Panc1 (cell line): ENCODE measurements at places on chromosomes 1 and 21. TPM values are rescaled to one million over a fixed set of nuclear protein-coding genes. Genes with fewer than 3 reads are reported as not detected.

Gene TEKT2
- total RNA-seq, result 0.23 TPM

Gene LCE3E
- total RNA-seq, result not detected

Gene MAP3K21
- total RNA-seq, result 3.1 TPM

Gene LINGO4
- not detected for total RNA-seq

Gene ZNF496
- total RNA-seq, result 21.4 TPM

Gene CACNA1S
- not detected for total RNA-seq

DNA sequence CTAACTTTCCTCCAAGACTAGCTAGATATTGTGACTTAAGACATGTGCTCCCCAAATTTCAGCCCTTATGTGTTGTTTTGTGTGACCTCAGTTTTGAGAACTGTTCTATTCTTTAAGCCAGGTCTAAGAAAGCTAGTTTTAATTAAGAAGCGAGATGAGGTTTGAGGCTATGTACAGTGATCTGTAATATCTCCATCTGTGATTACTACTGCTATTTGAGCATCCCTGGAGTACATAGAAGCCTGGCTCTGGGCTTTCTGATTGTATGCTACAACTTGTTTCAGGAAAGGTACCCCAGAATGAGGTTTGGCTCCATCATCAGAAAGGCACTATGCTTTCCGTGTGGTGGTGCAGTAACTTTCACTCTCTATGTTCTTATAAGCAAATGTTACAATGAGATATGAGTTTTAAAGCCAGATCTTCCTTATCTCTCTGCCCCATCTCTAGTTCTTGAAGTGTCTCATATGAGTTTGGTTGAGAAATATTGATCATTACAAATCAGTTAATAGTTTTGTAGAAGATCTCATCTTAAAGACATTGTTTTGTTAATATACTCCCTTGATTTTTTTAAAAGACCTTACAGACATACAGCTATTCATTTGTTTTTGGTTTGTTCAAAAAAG, 605 bp downstream of the RGS4 start:
- H3K4me1 ChIP-seq, result no peaks in the 10 kb centered on the region
- no peaks in the 10 kb centered on the region for H3K36me3 ChIP-seq
- H3K27ac ChIP-seq, result no peak overlapping the region
- peak overlapping the region; percentile 39 for H3K4me3 ChIP-seq
- DNase-seq, result no peak

DNA sequence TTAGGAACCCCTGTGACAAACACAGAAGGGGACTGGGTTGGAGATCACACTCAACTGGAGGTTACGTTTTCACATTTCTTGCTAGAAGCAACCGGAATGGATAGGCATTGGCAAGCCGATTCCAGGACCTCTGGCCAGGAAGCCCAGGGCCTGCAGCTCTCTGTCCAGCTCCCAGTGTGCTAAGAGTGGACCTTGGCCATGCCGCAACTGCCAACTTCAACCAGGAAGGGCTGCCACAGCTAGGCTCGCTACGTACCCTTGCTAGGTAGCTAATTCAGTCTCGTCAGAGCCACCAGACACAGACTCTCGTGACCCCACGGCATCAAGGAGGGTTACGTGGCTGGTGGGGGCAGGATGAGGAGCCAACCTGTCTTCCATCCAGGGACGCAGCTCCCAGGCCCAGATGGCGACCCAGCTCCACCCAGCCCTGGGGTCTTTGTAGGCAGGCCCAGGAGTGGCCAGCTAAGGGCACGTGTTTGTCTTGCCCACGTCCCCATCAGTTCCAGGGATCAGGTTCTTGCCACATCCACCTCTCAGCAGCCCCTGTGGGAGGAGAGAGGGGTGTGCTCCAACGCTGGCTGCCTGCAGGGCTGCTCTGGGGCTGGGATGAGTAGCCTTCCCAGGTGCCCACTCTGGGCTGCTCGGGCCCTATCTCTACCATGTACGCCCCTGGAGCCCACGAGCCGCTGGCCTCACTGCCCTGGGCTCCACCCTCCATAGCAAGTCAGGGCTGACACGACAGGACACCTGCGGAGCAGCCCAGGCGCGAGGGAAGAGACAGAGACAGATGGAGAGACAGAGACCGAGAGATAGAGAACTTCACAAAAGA, 39.2 kb downstream of the UBE2G2 start:
- no peaks in the 10 kb centered on the region for H3K27me3 ChIP-seq
- no peak for DNase-seq
- H3K27ac ChIP-seq, result no peak overlapping the region

- no peaks in the 10 kb centered on the region for H3K4me1 ChIP-seq
- no peak overlapping the region for H3K4me3 ChIP-seq
- no peak overlapping the region for H3K27ac ChIP-seq
- no peaks in the 10 kb centered on the region for H3K36me3 ChIP-seq
- peaks cover 4% of the 10 kb centered on the region; the same call in 1 of the 2 replicates for H3K27me3 ChIP-seq
Measured at GRCh38 chr1:89790592-89790991, 30.2 kb upstream of the LRRC8D start.

DNA sequence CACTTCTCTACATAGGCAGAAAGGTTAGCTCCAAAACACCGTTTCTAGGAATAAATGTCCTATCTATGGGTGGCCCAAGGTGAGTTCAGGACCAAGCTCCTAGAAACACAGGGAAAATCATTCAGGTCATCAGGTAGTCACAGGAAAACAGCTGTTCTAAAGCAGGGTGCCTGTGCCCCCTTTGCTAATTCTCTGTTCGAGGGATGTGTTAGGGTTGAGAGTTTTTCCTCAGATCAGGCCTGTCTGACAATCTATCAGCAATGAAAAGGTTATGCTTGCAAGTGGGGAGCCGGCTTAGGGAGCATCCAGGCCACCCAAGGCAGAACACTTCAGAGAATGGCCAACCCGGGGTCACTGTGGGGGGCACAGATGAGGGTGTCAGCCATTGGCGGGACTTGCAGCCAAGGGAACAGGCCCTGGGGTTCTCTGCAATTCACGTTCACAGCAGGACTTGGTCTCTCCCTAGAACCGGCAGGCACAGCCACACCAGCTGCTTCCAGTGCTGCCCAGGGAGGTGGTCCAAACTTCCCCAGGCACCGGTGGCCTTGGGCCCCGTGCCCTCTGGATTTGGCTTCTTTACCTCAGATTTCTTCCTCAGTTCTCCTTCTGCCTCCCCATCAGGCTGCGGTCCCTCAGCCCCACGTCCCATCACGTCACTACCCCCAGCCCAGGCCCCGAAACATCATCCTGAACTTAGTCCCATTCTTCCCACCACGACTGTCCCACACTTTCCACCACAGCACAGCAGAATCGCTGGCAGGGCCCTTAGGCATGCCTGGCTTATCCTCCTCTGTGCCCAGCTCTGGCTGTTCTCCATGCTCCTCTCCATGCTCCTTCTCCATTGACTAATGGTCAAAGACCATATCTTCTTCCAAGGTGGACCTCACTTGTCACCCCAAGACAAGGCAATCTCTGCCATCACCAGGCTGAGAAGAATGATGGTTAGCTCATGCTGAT, 11.0 kb downstream of the CD2 start:
- no peaks in the 10 kb centered on the region for H3K36me3 ChIP-seq
- DNase-seq, result no peak
- no peaks in the 10 kb centered on the region for H3K4me1 ChIP-seq
- H3K4me3 ChIP-seq, result no peak overlapping the region
- no peak overlapping the region for H3K27ac ChIP-seq
- H3K27me3 ChIP-seq, result no peaks in the 10 kb centered on the region

DNA sequence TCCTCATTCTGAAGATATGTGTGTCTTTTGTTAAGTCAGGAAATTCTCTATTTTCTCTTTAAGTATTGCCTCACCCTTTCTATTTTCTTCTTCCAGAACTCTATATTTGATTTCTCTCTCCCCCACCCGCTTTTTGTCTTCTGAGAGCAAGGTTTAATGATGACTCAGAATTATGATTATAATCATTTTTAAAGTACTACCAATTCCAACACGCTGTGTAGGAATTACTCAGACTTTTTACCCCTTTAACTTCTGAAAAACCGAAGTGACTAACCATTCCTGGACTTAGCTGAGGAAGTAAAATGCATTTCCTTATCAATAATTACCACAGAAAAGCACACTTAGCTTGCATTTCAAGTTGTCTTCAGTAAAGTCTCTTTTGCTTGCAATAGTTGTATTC, 20.8 kb upstream of the SCYL3 start:
- H3K4me3 ChIP-seq, result no peak overlapping the region
- no peak for DNase-seq
- no peaks in the 10 kb centered on the region for H3K4me1 ChIP-seq
- no peak overlapping the region for H3K27ac ChIP-seq

DNA sequence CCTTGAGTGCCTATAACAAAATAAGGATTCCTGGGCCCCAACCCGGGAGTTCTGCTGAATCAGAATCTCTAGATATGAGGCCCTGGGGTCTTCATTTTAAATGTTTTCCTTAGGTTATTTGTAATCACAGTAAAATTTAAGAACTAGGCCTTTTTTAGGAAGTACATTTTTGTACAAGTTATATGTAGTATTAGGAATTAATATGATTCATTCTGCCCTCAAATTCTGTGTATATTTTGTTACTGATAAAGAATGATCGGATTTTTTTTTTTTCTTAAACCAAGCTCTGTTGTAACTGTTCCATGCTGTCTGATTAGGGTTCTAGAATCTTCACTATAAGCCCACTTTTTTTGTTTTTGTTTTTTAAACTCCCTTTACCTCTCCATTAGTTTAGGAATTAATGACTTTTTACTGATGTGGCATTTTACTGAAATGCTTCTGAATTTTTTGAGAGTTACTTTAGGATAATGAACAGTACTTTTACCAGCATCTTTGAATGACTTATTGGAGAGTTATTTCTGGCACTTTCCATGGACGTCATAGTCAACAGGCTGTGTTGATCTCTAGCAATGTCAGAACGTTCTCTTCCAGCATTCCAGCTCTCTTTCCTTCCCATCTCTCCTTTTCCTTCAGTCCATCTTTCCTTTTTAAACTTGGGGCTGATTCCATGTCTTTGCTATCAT, 48.3 kb downstream of the CLIC4 start:
- no peak overlapping the region for H3K27ac ChIP-seq
- H3K36me3 ChIP-seq, result no peaks in the 10 kb centered on the region
- DNase-seq, result peak; percentile 4
- H3K4me1 ChIP-seq, result peaks cover 2% of the 10 kb centered on the region; the same call in 1 of the 2 replicates
- no peak overlapping the region for H3K4me3 ChIP-seq
- H3K27me3 ChIP-seq, result no peaks in the 10 kb centered on the region

DNA sequence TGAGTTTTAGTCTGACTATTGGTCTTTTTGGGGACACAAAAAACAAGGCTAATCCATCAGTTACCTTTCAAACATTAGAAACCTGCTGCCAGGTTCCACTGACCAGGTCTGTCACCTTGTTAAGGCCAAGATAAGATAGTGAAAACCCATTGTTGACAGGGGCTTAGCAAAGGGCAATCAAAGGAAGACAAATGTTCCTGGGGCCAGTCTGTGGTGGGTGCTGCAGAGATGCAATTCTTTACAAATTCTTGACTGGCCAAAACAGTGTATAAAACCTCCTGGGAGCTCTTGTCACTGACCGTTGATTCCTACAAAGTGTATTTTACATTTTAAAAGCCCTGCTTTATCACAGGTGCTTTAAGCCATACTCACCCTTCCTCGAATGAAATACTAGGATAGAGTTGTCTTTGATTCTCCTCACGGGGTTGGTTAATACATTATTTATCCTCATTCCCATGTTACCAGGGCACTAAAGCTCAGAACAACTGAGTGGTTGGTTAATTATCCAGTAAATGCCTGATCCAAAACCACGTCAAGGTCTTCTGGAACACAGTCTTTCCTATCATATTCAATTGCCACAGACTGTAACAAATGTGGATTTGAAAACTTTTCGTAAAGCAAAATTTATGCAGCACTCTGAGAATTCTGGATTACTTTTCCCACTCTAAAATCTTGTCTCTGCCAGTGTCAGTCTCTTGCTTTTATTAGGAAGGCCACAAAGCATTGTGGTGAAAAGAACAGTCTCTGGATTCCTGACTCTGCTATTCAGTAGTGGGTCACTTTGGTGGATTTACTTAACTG, 77.2 kb downstream of the NRIP1 start:
- no peaks in the 10 kb centered on the region for H3K27me3 ChIP-seq
- H3K27ac ChIP-seq, result no peak overlapping the region
- DNase-seq, result no peak
- no peaks in the 10 kb centered on the region for H3K4me1 ChIP-seq
- no peaks in the 10 kb centered on the region for H3K36me3 ChIP-seq
- no peak overlapping the region for H3K4me3 ChIP-seq

- no peaks in the 10 kb centered on the region for H3K36me3 ChIP-seq
- no peaks in the 10 kb centered on the region for H3K27me3 ChIP-seq
- H3K4me3 ChIP-seq, result no peak overlapping the region
- no peaks in the 10 kb centered on the region for H3K4me1 ChIP-seq
- no peak for DNase-seq
Measured at GRCh38 chr1:240435996-240436566, 175.9 kb downstream of the GREM2 start.

DNA sequence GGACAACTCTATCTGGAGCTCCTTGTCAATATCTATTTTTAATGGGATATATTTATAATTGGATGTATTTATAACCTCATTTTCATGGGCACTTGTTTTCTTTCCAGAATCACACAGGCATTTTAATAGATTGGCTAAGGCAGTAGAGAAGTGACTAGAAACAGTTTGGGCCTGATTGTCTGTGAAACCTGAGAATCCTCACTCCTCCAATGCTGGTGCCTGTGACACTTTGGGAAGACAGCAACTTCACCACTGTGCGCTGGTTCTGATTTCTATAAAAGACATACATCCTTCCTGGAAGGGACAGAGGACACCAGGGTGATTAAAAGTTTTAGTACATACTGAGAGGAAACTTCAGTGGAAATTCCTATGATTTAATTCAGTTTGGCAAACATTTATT, 39.6 kb upstream of the RXRG start:
- no peak overlapping the region for H3K4me3 ChIP-seq
- H3K27me3 ChIP-seq, result peaks cover 4% of the 10 kb centered on the region
- no peak for DNase-seq
- no peak overlapping the region for H3K27ac ChIP-seq

DNA sequence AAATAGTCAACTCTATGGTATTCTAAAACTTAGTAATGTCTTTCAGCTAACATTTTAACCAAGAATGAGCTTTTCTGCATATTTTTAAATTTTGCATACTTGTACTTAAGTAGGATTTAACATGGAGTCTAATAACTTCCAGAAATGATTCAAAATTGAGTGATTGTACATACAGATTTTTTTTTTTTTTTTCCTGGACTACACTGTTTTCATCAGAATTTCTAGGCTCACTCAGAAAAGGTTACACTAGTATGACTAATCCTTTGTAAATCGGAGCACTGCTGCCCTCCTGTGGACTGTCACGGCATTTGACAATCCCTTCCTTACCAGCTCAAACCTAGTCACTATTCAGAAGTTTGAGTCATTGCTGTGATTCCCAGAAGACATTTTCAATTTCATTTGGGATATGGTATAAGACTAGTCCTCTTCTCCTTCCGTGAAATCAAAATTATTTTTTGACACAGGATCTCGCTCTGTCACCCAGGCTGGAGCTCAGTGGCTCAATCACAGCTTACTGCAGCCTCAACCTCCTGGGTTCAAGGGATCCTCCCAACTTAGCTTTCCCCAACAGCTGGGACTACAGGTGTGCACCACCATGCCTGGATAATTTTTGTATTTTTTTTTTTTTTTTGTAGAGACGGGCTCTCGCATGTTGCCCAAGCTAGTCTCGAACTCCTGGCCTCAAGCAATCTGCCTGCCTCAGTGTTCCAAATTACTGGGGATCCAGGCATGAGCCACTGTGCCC, 45.5 kb downstream of the CD46 start:
- no peak overlapping the region for H3K27ac ChIP-seq
- peak; percentile 84 for DNase-seq
- H3K27me3 ChIP-seq, result no peaks in the 10 kb centered on the region
- H3K4me3 ChIP-seq, result no peak overlapping the region

- H3K36me3 ChIP-seq, result no peaks in the 10 kb centered on the region
- no peak overlapping the region for H3K27ac ChIP-seq
- peaks cover 5% of the 10 kb centered on the region; the same call in 1 of the 2 replicates for H3K27me3 ChIP-seq
- no peak for DNase-seq
Measured at GRCh38 chr1:169610858-169611257, 19.1 kb downstream of the SELP start.

- no peak for DNase-seq
- no peak overlapping the region for H3K27ac ChIP-seq
- no peaks in the 10 kb centered on the region for H3K27me3 ChIP-seq
Measured at GRCh38 chr1:82152356-82153271, 351.9 kb downstream of the ADGRL2 start.
